ENCODE measurements at places on chromosomes 1 and 21.
A peak's percentile ranks its signal among the peaks of the same experiment; 100 is the strongest.

- DNase-seq, result no peak
These were observed 518 bp upstream of the SHE start for GRCh38 chr1:154502744-154503115.

DNA sequence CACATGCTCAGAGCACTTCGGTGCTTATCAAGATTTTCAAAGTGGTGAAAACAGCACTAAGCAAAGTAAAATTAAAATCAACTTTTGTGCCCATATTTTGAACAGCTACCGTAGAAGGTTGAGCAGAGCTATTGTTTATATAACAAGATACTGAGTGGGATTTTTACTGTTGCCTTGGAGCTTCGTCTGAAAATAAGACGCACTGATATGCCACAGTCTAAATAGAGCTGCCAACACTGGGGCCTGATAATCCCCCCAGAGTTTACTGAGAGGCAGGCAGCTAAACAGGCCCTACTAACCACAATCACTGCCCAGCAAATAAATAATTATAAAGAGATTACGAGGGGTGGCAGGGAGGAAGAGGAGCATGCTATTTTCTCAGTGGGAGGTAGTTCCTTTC lies 650 bp upstream of the CCDC190 start:
- no peak for DNase-seq

DNA sequence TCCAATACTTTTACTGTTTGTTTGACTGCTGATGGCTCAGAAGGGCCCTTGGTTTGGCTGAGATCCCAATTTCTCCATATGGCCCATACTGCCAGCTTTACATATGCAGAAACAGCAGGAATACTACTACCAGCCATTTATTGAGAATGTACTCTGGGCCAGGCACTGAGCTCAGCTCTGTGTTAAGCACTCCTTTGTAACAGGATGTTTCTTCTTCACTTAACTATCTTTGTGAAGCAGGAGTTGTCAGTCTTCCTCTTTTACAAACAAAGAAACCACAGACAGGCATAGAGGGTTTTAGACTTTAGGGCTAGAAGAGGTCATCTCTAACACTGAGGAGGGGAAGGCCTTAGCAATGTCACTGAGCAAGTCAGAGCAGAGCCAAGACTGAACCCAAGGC lies 8.3 kb downstream of the HMGCL start:
- DNase-seq, result no peak

DNA sequence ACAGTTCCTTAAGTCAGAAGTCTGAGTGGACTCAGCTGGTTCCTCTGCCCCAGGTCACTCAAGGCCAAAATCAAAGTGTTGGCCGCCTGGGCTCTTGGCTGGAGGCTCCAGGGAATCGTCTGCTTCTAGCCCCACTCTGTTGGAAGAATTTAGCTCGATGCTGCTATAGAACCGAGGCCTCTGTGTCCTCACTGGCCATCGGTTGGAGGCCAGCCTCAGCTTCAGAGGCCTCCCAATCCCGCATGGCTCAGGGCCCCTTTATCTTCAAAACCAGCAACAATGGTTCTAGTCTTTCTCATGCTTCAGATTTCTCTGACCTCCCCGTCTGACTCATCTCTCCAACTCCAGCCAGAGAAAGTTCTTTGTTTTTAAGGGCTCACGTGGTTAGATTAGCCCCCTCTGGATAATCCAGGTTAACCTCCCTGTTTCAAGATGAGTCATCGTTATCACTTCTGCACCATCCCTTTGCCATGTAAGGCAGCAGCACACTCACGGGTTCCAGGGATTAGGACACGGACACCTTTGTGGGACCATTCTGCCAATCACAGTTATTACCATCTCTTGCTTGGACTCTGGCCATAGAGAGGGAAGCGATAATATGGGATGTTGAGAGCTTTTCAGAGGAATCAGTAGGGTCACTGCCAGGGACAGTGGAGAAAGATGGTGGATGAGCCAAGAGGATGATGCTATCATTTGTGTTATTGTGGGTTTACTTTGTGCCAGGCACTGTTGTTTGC lies 13.6 kb downstream of the FHAD1 start:
- DNase-seq, result no peak

- no peak for DNase-seq
These were observed 15.3 kb downstream of the UCK2 start for GRCh38 chr1:165842671-165843129.

DNA sequence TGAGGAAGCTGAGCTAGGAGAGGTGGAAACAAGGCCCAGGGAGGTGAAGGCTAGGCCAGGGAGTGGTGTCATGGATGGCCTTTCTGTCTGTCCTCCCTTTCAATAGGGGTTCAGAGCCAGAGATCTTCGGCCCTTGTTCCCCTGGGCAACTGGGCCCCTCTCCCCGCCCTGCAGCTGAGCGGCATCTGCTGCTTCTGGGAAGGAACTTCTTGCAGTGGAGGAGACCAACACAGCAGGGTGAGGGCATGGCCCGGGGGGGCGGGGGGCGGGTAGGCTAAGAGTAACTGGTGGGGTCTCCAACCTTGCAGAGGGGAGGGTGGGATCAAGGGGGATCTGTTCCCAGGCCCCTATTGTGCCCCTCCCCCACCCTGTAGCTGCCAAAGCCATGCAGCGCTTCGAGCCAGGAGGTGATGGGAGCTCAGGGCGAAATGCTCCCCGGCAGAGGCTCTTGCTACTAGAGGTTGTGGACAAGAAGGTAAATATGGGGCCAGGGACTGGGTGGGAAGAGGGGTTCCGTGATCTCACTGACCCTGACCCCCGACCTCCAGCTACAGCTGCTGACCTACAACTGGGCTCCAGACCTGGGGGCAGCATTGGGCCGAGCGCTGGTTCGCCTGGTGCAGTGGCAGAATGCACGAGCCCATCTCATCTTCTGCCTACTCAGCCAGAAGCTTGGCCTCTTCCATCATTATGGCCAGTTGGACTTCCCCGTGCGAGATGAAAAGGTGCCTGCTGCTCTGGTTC lies 11.7 kb downstream of the HYI start:
- no peak for DNase-seq

DNA sequence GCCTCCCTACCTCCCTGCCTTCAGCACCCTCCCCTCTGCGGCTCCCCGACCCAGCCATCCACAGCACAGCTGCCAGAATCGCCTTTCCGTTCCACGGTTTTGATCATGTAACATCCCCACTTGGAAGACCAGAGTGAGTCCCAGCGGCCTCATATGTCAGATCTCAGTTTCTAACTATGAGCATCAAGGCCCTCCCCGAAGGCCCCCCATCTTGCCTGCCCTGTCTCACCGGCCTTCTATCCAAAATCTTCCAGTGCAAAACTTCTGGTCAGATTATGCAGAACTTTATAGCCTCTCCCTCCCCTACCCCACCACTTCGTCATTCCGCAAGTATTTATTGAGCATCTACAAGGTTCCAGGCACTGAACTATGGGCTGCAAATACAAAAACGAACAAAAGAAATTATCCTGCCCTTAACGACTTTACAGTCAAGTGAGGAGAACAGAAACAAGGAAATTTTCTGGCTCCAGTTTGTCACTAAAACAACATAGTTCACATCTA lies 20.3 kb upstream of the LMX1A start:
- peak; percentile 48 for DNase-seq

DNA sequence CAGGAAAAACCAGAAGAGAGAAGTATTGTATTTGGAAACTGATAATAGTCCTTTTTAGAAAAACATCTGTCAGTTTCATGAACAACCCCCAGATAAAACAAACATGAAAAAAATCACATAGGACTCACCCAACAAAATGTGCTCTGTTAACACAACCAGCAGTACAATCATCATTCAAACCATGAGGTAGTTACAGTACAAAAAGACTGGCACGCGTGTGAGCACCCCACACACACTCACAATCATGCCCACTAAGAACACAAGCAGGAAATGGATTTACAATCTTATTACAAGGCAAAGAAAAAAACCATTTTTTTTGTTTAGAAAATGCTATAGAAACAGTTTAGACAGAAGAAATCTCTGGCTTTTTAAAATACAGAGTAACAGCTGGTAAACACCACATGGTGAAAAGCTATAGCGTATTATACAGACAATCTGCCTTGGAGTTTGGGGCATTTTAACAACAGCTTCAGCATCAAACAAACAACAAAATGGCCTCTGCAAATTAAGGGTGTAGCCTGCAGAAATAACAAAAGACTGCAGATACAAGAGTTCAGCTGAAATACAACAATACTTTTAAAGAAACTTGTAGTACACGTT lies 180.0 kb downstream of the CDC7 start:
- no peak for DNase-seq

GRCh38 chr1:149844650-149845255 lies 54.6 kb upstream of the BOLA1 start:
- DNase-seq, result no peak

Data from GM04503 (cell line).